Thoracic aorta (tissue), 2 donors: ENCODE measurements at places on chromosomes 7 and 10. TPM values are rescaled to one million over a fixed set of nuclear protein-coding genes. Genes with fewer than 3 reads are reported as not detected.

The ODAD2 gene
- 0.54 TPM for total RNA-seq

The RARRES2 gene
- total RNA-seq, result 76.4 TPM

The BZW2 gene
- 19.5 TPM for total RNA-seq

The HMX3 gene
- not detected for total RNA-seq

The ABCA13 gene
- total RNA-seq, result not detected

The COL28A1 gene
- total RNA-seq, result 2.4 TPM

The STEAP1B gene
- total RNA-seq, result 1.1 TPM

The EGR2 gene
- 3.3 TPM for total RNA-seq

The RBM17 gene
- total RNA-seq, result 65.0 TPM

The IL6 gene
- 15.7 TPM for total RNA-seq

The GIGYF1 gene
- total RNA-seq, result 40.7 TPM
